ENCODE measurements at places on chromosomes 7 and 10. TPM values are rescaled to one million over a fixed set of nuclear protein-coding genes. Genes with fewer than 3 reads are reported as not detected.

The CARD11 gene
- 3.9 TPM for total RNA-seq

The KLF14 gene
- total RNA-seq = not detected

The TFPI2 gene
- total RNA-seq = 763 TPM

The MLXIPL gene
- total RNA-seq = not detected
